ENCODE measurements at places on chromosomes 16 and 17. TPM values are rescaled to one million over a fixed set of nuclear protein-coding genes. Genes with fewer than 3 reads are reported as not detected.

DNA sequence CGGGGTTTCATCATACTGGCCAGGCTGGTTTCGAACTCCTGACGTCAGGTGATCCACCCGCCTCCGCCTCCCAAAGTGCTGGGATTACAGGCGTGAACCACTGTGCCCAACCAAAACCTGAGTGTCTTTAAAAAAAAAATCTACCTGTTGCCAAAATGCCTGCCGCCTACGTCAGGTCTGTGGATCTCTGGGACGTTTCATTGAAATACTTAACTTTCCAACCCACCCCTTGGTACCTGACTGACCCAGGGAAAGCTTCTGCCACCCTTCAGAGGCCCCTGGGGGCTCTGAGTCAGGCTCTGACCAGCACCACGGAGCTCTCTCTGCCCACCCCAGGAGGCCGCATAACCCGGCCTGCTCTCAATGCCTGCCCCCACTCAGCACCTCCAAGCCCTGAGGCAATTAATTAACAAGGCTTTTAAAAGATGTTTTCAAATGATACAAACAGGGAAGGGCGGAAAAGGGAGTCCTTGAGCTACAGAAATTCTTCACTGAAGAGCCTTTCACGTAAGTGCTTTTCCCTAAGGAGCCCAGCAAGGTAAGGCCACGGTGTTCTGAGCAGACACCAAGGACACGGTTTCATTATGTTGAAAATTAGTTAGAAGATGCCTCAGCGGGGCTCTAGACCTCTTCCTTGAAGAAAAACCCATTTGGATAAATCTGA lies 29.3 kb upstream of the GSG1L start:
- no peak for DNase-seq

GRCh38 chr16:53262645-53263044 lies 171.6 kb upstream of the RBL2 start:
- DNase-seq, result no peak

GRCh38 chr17:82922646-82923045 lies 82.8 kb upstream of the ZNF750 start:
- DNase-seq, result no peak

DNA sequence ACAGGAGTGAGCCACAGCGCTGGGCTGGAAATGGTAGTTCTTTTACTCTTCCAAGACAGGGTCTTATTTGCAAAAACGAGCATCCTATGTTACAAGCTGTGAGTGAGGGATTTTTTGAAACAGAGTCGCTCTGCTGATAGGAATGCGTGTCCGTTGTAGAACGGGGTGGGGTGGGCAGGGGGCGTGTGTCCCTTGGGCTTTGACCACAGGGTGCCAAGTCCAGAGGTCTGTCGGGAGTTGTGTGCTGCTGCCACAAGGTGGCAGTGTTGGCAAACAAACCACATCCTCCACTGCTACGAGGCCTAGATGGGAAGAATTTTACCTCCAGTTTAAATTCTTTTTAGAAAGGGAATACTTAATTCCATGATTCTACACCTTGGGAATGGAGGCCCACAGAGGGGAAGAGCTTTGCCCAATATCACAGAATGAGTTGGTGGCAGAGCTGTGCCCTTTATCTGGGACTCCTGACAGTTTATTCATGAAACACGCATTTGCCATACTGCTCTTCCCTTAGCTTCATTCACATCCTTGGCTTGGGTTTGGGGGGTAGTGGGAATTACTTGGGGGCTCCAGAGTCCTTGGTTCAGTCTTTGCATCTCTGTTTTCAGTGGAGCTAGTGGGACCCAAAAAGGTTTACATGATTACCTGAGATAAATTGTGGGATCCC lies 30.6 kb upstream of the ETV4 start:
- peak; percentile 76 for DNase-seq

DNA sequence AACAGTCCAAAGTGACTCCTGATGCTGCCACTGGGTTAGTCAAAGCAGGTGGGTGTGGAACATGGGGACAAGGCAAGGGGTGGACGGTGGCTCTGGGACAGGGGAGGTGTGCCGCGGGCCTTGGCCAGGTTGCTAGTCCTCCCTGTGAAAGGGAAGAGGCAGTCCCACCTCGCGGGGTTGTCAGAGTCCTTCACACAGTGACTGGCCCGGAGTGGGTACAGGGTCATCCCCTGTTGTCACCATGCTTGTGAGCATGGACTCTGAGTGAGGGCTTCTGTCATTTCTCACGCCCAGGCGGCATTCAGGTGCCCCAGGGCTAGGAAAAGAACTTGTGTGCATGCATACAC lies 3.1 kb upstream of the ZNF469 start:
- DNase-seq, result no peak

- no peak for DNase-seq
Observed at GRCh38 chr16:64238571-64238970, 883.3 kb downstream of the CDH11 start.

DNA sequence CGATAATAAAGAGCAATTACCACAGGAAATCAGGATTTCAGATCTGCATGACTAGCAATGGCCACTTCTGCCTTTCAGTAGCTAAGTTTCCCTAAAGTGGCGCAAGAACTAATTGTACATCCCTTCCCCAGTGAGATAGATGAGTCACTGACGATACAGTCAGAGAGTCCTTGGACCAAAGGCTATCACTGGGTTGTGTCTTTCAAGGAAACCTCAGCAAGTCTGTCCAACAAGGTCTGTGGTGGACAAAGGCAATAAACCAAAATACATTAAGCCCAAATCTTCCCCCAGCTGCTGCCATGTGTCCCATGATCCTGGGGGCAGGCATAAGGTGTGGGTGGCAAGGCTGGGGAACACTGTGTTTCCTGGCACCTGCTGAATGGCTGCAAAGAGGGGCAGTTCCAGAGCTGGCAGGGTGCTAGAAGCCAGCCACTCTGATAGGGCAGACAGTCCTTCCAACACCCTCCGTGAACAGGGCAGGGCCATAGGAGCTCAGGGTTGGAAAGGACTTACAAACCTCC lies 20.5 kb upstream of the MTMR4 start:
- DNase-seq, result peak; percentile 66

DNA sequence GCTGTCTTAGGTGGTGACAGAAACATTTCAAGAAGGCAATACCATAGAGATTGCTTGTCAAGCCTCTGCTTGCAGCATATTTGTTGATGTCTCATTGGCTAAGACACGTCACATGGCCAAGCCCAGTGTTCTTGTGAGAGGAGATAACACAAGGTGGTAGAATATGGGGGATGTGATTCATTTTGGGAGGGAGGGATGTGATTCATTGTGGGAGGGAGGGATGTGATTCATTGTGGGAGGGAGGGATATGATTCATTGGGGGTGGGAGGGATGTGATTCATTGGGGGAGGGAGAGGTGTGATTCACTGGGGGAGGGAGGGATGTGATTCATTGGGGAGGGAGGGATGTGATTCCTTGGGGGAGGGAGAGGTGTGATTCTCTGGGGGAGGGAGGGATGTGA lies 470.5 kb upstream of the SALL1 start:
- no peak for DNase-seq

DNA sequence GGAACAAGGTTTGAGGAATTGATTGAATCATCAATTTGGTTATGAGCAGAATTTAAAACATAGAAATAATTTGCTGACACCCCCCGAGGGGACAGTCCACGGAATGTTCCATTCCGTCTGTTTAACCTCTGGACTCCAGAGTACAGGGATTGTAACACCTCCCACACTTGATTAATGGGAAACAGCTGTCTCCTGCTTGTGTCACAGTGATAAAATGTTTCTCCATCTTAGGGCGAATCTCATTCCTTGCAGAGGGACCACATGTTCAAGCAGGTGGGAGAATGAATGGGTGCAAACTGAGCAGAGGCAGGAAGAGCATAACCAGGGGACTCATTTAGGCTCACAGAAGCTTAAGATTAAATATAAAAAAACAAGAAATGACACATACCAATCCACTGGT lies 249.5 kb upstream of the RBFOX1 start:
- DNase-seq, result no peak

DNA sequence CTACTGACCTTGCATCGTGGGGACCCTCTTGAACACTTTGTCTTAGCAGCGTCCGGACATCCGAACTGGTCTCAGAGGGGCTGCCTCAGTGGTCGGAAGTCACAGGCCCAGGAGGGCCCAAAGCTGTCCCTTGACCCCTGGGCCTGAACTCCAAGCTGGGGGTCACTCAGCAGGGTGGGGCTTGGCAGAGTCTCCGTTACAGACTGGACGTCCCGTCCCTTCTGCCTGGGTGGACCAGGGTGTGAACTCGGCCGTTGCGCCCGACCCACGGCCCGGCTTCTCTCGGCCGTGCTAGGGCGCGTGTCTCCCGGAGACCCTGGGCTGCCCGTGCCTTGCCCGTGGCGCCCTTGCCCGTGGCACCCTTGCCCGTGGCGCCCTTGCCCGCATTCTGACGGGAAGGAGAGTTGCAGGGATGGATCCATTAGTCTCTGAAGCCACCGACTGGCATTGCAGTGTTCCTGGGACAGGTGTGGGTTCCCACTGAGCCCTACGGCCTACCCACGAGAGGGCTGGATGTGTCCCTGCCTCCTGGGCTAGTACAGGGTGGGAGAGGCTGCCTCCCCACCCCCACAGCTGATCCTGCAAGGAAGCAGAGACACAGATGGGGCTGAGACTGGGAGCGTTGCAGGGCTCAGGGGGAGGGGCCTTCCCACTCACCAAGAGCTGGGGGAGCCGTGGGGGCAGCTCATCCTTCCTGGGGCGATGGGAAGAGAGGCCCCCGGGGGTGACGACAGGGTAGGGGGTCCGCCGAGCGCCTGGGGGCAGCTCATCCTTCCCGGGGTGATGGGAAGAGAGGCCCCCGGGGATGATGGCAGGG lies 4.9 kb downstream of the CACNA1H start:
- DNase-seq, result no peak

- no peak for DNase-seq
Observed at GRCh38 chr16:48210747-48211146, 33.4 kb upstream of the LONP2 start.

- peak; percentile 88 for DNase-seq
Observed at GRCh38 chr17:77494664-77495435, 354.1 kb downstream of the SEC14L1 start.

DNA sequence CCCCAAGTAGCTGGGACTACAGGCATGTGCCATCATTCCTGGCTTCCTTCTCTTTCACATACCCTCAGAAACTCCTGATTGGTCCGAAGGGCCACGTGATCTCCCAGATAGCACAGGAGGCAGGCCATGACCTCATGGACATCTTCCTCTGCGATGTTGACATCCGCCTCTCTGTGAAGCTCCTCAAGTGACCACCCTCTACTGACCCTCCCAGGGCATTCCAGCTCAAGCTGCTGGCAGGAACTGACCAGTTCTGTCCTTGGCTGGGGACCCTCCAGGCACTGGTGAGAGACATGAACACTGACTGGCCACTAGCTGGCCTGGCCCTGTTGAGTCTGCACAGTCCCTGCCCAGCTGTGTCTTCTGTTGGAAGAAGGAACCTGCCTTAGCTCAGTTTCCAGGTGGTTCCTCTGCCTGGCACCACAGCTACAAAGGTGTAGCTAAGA lies 5.6 kb downstream of the ERAL1 start:
- DNase-seq, result no peak

DNA sequence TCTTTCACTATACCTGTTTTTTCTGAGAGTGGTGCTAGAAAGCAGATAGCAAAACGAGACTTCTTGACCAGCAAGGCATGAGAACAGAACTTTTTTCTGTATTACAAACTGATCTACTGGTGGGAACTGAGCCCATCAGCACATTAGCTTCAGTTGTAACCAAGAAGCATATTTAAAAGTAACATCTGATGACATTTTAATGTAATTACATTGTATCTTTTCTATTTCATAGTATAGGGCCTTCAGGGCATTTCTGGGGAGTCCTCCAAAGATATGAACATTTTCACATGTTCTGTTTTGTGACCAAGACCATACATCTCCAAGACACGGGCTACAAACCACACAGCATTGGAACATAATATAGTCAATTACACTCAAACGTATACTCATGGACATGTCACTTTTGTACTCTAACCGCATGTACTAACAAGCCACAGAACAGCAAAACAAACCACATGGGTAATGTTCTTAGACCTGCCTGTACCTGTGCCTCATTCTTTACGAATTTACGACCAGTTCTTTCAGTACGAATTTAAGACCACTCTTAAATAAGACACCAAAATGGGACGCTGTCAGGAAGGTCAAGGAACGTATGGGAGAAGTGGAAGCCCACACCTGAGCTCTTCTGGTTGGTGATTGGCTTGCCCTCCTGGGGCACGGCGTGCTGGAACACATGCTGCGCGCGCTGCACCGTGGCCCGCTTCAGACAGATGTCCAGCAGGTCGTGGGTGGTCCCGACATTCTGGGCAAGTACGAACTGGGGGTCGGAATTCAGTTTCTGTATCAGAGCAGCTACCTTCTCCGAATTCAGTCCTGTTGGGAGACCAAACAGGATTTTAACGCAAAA lies 825 bp downstream of the BLMH start:
- DNase-seq, result peak; percentile 38

- DNase-seq, result no peak
Observed at GRCh38 chr17:38509772-38510420, 81.6 kb downstream of the ARHGAP23 start.

DNA sequence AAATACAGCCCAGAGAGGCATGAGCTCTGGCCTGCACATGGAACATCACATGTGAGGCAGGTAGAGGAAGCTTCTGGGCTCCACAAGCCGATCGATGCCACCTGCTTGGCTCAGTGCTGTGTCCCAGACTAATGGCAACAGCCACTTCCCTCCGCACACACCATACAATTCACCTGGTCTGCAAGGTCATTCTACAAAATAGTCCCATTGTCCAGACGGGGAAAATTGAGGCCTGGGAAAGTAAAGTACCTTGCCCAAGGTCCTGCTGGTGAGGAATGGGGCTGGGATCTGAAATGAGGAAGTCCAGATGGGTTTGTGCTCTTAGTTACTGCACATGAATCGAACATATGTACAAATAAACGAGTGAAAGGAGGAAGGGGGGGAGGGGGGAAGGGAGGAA lies 88.0 kb downstream of the LITAF start:
- DNase-seq, result no peak

DNA sequence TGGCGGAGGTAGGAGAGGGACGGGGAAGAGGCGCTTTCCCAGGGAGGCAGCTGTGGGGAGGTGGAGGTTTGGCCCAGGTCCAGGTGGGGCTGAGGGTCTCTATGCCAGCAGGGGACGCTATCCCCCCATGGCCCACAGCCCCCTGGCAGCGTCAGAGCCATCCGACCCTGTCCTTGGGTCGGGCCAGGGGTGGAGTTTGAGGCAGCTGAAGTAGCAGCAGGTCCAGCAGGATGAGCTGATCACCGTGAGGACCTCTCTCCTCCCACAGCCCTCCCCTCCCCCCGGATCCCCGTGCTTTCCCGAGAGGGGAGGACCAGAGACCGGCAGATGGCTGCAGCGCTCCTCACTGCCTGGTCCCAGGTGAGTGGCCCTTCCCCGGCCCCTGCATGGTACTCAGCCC lies 3.2 kb downstream of the ZNF205 start:
- no peak for DNase-seq

GRCh38 chr16:48605518-48606110 lies 4.4 kb downstream of the N4BP1 start:
- DNase-seq, result no peak

- peak; percentile 80 for DNase-seq
Observed at GRCh38 chr17:72422505-72423285, 301.9 kb downstream of the SOX9 start.

Gene PLCG2
- total RNA-seq, result 0.64 TPM

Gene ASGR1
- 0.43 TPM for total RNA-seq

Gene IL21R
- total RNA-seq, result 0.43 TPM

Gene PPY
- total RNA-seq, result not detected

Gene TTLL6
- under 0.01 TPM for total RNA-seq

Gene SEZ6L2
- 4.7 TPM for total RNA-seq

Gene TNFSF13
- total RNA-seq, result 0.43 TPM

Gene CCL14
- not detected for total RNA-seq

Gene KRTAP16-1
- total RNA-seq, result not detected

Gene CHD9NB
- total RNA-seq, result 2.6 TPM

Gene HIRIP3
- total RNA-seq, result 4.7 TPM

Gene RNF43
- not detected for total RNA-seq

Gene KRTAP1-5
- total RNA-seq, result 16.4 TPM

Gene PRAC2
- not detected for total RNA-seq
